Stimulated activated CD4-positive, alpha-beta T cell treated with anti-CD3 and anti-CD28 coated beads, Interleukin-15, amount 100 ng/mL, for 1 hour (primary cell): ENCODE measurements at places on chromosomes 16 and 17.

- DNase-seq, result no peak
Observed at GRCh38 chr17:40878044-40878443, 7.0 kb downstream of the KRT20 start.

DNA sequence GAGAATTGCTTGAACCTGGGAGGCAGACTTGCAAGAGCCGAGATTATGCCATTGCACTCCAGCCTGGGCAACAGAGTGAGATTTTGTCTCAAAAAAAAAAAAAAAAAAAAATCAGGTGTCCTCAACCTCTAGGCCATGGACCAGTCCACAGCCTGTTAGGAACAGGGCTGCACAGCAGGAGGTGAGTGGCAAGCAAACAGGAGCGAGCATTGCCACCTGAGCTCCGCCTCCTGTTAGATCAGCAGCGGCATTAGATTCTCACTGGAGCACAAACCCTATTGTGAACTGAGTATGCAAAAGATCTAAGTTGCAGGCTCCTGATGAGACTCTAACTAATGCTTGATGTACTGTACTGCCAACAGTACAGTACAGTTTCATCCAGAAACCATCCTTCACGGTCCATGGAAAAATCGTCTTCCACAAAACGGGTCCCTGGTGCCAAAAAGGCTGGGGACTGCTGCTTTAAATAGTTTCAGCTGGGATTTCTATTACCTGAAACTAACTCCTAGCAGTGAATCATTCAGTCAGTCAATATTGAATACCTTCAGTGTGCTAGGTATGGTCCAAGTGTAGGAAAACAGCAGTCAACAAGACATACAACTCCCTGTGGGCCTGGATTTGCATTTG lies 56.3 kb upstream of the DHX40 start:
- no peak for DNase-seq

DNA sequence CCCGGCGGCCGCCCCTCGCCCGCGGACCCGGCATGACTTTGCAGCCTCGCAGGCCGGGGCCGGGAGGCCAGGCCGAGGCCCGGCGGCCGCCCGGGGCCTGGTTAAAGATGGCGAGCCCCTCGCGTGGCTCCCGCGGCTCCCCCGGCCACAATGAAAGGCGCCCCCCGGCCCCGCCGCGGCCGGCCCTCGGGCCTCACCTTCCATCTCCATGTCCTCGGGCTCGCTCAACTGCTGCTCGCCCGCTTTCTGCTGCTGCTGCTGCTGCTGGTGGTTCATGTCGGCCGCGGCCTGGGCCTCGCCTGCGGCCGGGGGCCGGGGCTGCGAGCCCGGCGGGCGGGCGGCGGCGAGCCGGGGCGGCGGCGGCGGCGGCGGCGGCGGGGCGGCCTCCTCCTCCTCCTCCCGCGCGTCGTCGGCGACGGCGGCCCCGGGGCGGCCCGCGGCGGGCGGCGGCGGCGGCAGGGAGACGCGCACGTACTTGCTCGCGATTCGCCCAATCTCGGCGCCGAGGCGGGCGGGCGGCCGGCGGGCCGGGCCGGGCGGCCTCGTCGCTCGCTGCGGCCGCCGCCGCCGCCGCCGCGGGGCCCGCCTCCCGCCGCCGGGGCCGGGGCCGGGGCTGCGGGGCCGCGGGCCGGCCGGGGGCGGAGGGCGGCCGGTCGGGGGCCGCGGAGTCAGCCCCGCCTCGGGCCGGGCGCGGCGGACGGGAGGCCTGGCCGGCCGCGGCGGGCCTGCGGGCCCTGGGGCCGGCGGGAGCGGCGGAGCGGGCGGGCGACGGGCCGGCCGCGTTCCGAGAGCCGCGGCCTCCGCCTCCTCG lies 491 bp downstream of the USP7 start:
- no peak for DNase-seq

DNA sequence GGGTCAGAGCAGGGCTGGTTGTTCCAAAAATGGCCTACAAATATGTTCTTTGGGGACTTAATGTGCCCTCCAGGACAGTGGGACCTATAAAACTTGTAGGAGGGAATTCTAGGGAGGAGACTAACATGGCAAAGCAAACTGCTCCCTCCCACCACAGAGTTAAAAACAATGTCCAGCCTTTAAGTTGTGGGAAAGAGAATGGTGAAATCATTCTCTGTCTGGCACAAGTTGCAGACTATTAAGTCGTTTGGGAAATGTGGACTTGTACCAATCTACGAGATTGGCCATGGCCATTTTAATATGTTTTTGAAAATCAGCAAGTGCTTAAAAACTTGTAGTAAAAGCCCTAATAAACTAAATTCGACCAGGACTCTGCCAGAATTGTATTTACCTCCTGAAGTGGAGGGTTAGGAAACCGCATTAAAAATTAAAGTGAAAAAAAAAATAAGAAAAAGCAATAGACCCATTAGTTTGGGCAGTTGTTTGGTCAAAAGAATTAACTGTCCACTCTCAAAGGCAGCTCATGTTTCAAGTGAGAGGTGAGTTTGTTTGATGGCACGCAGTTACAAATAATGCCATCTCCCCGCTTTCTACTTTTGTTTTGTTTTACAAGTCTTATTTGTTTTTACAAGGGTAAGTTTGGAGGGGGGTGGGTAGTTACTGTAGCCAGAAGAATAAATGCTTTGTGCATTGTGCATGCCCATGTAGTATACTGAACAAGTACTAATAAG lies 32.4 kb downstream of the ANKFN1 start:
- no peak for DNase-seq

DNA sequence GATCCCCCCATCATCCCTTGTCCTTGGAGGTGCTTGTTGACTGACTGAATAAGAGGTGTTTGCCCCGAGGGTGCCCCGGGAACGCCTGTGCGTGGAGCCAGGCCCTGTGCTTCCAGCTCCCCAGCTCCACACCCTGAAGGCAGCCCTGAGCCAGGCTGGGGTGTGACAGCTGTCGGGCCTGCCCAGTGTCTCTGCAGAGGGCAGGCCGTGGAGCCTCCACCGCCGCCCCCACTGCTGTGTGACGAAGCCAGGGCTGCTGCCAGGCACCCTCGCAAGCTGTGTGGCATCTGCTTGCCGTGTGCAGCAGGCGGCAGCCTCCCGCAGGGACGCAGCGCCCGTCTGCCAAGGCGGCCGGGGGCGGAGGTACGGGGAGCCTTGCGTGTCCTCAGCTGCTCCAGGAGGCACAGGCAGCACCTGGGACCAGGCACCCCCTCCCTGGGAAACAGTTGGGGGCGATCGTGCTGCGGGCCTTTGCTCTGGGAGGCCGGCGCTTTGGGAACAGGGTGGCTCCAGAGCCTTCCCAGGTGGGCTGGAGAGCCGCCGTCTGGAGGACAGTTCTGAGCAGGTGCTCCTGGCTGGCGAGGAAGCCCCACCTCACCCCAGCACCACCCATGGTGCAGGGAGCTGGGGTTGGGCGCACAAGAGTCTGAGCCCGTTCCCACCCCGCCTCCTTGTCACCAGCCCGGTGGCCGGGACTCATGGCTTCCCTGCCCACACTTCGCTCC lies 26.6 kb downstream of the GSE1 start:
- no peak for DNase-seq

- DNase-seq, result no peak
Observed at GRCh38 chr16:53913099-53913870, 209.3 kb downstream of the FTO start.

DNA sequence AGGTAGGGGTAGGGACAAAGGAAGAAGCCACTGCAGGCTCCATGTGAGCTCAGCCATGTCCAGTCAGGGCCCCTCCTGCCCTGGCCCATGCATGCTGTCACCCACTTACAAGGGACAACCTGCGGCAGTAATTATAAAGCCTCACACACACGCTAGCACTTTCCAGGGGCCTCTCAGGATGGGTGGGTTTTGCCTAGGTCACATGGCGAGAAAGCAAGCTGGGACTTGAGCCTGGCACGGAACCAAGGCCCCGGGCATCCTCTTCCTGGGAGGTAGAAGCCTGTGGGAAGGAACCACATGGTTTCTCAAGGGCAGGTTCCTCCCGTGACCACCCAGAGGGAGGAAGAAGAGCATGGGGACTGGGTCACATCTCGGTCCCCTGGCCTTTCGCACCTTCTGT lies 7.0 kb downstream of the ZNF319 start:
- DNase-seq, result no peak

DNA sequence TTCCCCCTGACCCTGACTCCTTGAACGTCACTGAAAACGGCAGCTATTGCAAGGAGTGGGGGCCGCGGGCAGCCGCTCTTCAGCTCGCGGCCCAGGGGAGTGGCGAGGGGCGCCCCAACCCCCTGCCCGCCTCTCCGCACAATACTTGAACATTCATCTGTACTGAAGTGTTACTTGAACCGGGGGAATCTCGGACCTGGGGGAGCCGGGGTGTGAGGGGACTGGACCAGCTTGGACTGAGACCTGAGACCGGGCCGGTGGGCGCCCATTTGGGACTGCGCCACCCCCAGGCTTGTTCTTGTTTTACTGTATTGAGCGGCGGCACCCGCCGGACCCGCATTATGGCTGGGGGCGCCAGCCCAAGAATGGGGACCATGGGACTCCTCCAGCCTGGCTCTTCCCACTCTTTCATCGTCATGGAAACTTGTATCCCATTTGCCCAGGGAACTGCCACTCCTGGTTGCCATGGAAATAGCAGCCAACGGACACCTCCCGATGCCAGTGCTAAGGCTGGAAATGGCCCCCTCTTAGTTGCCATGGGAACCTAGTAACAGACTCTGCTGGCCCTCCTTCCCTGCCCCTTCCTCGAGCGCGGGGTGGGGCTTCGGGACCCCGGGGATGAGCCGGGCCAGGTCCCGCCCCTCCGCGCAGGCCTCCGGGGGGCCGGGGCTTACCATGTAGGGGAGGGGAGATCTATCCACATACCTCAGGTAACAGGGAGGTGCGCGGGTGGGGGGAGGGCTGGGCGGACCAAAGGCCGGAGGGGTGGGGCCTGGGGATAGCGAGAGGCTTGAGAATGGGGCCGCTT lies 805 bp upstream of the ORAI3 start:
- DNase-seq, result no peak

DNA sequence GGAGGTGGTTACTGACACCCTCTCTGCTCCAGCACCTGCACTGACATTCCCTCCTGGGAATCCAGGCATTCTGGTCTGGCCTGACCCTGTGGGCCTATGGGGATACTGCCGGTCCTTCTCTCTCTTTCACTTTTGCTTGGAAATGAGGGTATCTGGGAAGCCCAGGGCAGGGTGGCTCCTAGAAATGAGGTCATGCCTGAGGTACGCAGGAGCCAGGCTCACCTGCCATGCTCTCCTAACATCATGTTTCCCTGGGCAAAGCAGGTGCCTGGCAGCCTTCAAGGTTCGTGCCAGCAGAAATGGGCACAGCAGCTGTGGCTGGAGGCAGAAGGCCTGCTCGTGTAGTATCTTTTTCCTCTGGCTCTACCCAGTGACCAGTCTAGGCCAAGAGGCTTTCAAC lies 3.3 kb downstream of the ITGA3 start:
- no peak for DNase-seq

DNA sequence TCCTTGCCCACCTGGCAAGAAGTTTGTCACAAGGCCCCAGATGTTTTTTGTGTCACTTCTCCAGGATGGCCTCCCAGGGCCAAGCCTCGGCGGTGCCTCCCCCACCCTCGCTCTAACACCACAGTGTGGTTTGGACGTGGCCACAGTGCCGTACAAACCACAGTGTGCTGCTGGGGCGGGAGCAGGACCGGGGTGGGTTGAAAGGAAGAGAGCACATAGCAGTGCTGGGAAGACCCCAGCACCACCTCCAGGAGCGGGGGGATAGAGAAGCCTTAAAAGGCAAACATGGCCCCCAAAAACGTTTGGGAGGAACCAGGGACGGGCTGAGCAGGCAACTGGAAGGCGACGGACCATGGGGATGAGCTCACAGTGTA lies 5.0 kb upstream of the BCL6B start:
- DNase-seq, result no peak

DNA sequence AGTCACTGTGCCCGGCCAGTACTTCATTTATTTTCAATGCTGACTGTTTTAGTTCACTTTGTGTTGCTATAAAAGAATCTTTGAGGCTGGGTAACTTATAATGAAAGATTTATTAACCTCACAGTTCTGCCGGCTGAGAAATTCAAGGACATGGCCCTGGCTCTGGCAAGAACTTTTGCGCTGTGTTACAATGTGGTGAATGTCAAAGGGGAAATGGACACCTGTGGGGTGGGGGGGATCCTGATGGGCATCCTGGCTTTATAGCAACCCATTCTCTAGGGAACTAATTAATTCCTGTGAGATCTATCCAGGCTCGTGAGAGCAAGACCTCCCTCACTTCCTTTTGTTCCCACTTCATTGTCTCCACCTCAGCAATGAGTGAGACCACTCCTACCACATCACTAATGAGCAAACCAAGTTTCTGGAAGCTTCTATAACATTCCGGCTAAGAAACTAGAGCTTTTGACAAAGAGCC lies 17.1 kb upstream of the CDH3 start:
- DNase-seq, result no peak

- DNase-seq, result no peak
Observed at GRCh38 chr17:7459961-7460545, 15.2 kb downstream of the CHRNB1 start.

DNA sequence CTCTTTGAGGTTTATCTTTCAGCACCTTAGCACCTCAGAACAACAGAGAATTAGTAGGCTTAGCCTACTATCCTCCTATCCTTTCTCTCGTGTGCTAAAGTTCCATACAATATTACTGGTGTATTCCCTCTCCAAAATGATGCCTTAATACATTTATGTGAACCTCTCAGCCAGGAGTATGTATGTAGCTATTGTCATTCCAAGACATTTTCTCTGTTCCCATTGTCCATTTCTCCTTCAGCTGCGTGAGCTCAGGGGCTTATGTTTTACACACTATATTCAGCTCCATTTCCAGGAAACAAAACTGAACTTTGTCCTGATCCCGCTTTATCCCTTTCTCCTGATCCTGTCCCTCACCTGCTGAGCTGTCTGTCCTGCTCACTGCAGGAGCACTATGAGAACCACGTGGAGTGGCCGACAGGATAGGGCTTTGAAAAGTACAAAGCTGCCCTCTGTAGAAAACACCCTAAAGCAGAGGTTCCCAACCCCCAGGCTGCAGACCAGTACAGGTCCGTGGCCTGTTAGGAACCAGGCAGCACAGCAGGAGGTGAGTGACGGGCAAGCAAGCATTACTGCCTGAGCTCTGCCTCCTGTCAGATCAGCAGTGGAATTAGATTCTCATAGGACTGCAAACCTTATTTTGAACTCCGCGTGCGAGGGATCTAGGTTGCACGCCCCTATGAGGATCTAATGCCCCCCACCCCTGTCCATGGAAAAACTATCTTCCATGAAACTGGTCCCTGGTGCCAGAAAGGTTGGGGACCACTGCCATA lies 55.7 kb downstream of the CENPV start:
- DNase-seq, result no peak

GRCh38 chr17:16351831-16352230 lies 1.4 kb downstream of the CENPV start:
- no peak for DNase-seq

- DNase-seq, result no peak
Observed at GRCh38 chr17:82869536-82869935, 29.7 kb upstream of the ZNF750 start.
